ENCODE measurements at places on chromosomes 6 and 20.

DNA sequence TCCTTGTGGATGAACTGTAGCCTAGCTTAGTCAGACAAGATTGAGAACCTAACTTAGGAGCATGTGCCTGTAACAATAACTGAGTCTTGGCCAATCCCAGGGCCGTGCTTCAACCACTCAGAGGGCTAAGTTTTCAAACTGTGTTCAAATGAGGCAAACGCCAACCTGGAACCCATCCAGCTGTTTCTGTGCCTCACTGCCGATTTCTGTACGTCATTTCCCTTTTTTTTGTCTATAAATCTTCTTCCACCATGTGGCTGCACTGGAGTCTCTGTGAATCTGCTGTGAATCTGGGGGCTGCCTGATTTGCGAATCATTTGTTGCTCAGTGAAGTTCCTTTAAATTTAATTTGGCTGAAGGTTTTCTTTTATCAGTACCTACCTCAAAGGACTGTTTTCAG lies 115.0 kb upstream of the CHD6 start:
- no peak for DNase-seq

DNA sequence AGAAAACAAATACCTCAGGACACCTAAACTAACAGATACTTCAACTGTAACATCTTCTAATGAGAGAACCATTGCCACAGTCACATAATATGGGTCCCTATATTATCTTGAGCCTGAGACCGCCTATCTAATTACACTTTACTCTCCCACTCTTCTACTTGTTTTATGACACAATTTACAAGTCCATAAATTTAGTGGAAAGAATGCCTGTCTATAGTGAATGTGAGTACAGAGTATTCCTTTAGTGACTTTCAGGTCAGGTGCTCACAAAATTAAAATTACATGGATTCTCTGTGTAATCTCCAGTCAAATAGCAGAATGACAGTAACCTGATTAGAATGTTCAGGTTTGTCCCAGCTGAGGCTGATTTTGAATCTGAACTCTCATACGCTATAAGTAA lies 624.1 kb downstream of the PKHD1 start:
- no peak for DNase-seq

DNA sequence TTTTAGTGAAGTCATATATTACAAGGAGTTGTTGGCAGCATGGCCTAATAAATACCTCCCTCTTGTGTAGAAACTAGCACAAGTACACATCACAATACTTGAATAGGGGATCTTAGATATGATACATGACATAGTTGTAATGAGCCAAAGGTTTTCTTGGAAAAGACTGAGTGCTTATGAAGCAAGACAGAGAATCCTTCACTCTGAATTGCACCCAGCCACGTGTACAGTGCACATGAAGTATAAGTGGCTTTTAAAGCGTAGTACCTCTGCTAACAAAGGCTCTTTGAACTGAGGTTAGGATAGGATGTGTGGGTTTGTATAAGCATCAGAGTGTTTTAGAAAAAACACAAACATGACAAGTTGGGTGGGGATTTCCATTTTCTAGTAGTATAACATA lies 145.5 kb upstream of the STMND1 start:
- no peak for DNase-seq

DNA sequence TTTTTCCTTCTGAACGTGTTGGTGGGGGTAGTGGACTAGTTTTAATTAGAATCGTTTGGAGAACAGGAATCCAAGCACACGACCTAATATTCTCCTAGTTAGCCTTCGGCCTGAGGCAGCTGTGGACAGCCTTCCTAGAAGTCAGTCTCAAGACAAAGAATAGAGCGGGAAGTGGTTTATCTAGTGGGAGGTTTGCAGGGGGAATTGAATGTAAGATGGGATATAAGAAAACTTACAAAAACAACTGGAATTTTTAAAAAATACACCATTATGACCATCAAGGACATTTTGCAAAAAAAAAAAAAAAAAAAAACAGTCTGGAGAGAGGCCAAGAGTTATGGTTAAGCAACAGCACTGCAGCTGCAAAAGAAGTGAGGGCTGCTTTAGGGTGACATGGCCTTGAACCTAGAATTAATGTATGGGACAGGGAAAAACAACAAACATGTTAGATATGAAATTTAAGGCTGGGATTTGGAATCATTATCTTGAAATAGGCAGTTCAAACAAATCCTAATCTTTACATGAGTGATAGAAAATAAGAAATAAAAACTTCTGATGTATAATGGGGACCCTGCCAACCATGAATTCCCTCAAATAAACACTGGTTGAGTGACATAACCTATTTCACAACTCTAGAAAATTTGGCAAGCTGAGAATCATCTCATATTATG lies 40.2 kb downstream of the PLAGL1 start:
- no peak for DNase-seq

GRCh38 chr6:128208078-128208477 lies 307.2 kb upstream of the THEMIS start:
- DNase-seq: no peak

DNA sequence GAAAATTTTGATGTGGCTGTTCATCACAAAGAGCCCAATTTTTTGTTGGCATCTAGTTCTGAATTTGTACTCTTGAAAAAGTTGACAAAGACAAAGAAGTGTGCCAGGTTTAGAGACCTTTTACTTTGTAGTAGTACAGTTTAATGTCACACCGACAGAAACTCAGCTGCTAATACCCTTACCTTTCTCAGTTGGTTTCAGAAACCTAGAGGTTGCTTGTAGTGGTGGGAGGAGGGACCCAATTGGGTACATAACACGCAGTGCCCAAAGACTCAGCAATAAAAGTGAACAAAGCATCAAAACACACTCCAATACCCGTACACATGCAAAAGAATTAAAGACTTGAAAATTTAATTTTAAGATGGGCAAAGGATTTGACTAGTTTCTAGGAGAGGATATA lies 203.7 kb downstream of the CDKAL1 start:
- DNase-seq: no peak

- peak; percentile 36 for DNase-seq
These were observed 36.1 kb downstream of the NKX2-4 start for GRCh38 chr20:21361266-21361665.

DNA sequence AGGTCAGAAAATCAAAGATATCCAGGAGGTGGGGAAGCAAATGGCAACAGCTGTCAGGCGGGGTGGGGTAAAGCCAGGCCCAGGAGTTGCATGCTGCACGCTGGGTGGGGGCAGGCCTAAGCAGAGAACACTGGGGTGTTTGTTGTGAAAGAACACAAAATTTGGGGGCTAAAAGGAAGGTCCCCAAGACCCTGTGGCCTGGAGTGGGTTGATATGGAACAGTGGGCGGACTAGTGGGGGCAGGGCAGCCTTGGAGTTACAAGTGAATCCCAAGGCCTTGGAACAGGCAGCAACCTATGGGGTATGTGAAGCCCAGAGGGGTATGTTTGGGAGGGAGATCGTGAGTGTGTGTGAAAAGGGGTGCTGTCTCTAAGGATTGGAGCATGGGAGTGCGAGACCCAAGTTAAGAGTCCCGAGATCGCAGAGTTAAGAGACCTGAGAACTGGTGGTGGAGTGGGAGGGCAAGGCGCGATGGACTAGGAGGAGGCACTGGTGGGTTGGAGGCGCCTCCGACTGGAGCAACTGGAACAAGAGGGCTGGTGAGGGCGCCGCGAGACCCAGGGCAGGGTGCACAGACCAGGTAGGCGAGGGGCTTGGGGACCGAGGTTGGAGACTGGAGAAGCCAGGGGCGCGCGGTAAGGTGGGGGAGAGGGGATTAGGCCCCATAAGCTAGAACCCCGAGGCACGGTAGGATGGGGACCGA lies 658 bp downstream of the CUL7 start:
- no peak for DNase-seq

DNA sequence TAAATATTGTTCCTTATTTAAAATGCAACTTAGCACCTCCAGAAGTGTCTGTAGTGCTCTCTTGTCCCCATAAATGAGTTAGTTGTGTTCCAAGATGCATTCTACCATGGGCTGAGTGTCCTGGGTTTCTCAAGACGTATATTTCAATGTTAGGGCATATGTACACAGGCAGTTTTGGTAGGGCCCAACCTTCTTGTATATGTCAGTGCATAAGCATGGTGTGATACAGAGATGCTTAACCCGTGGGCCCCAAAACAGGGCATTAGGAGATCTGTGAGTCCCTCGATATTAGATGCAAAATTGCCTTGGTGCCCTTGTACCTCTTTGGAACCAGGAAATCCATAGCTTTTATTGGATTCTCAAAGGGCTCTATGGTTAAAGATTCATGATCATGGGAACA lies 91.5 kb upstream of the HIVEP1 start:
- DNase-seq: no peak

GRCh38 chr6:141290941-141291721 lies 841.6 kb upstream of the GJE1 start:
- DNase-seq: peak; percentile 16

DNA sequence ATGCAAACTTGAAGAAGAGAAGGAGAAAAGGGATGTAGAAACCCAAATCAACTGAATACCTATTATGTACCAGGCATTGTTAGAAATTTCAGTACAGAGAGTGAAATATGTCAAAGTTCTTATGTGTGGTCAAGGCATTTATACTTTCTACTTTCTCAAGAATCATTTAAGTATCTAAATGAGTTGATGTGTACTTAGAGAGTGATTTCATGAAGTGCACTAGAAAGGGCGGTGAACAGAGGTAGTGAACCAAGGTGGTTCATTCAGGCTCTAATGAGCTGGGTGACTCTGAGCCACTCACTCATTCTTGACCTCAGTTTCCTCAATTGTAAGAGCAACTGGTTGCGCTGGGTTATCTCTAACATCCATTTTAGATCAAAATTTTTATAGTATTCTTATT lies 3.3 kb downstream of the PDE7B start:
- no peak for DNase-seq

DNA sequence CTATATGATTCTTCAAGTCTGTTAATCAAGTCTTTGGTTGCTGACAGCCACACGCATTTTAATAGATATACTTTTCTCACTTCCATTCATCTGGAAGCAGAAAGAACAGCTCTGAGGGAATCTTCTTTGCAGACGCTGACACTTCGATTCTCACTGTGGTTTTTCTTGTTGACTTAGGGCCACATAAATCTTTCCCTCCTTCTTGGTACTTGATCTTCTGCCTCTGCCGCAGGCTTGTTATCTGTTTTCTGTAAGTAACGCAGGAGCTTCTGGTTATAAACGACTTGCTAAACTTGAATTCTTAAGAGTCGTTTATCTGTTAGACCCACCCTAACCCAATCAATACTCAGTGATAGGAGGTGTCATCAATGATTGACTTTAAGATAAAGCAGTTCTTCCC lies 268.8 kb upstream of the SULF2 start:
- DNase-seq: no peak

GRCh38 chr6:76552268-76552667 lies 479.8 kb upstream of the IMPG1 start:
- no peak for DNase-seq

- no peak for DNase-seq
These were observed 64.7 kb upstream of the MTHFD1L start for GRCh38 chr6:150800674-150801314.

GRCh38 chr6:53045891-53046673 lies 19.1 kb upstream of the FBXO9 start:
- DNase-seq: no peak

- DNase-seq: no peak
These were observed 204.7 kb upstream of the SLC35B3 start for GRCh38 chr6:8639928-8640649.

GRCh38 chr20:3710703-3711483 lies 1.5 kb downstream of the SIGLEC1 start:
- no peak for DNase-seq

DNA sequence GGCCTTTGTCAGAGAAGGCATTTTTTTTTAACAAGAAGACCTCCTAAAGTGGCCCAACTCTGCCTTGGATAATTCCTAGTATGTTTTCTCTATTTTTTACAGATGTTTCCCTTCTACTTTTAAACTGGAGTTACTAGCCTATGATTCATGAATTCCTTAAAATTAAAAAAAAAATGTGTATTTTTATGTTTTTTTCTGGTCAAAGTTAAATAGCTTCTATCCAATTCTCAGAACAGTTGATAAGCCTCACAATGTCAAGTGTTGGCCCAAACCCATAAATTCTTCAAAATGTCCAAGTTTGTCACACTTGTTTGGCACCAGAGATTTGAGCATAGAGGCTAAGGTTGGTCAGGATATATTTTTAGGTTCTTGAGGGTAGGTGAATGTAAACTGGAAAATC lies 64.0 kb downstream of the JAG1 start:
- no peak for DNase-seq

GRCh38 chr20:35796571-35796970 lies 24.8 kb downstream of the PHF20 start:
- DNase-seq: no peak

DNA sequence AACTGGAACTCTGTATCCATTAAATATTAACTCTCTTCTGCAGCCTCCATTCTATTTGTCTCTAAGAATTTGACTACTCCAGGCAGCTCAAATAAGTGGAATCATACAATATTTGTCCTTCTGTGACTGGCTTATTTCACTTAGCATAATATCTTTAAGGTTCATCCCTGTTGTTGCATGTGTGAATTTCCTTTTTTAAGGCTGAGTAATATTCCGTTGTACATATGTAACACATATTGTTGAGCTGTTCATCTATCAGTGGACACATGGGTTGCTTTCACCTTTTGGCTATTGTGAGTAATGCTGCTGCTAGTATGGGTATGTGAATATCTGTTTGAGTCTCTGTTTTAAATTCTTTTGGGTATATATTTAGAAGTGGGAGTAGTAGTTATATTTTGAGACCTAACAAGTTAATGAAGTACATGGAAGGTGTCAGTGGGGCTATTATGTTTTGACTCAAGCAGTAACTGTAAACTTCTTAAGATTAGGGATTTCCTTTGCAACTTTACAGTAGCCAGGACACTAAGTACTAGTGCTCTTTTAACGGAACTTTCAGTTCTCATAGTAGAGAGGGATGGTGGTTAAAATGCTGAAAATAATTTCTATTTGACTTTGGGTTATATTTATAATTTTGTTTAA lies 29.7 kb upstream of the TMEM217 start:
- DNase-seq: no peak

DNA sequence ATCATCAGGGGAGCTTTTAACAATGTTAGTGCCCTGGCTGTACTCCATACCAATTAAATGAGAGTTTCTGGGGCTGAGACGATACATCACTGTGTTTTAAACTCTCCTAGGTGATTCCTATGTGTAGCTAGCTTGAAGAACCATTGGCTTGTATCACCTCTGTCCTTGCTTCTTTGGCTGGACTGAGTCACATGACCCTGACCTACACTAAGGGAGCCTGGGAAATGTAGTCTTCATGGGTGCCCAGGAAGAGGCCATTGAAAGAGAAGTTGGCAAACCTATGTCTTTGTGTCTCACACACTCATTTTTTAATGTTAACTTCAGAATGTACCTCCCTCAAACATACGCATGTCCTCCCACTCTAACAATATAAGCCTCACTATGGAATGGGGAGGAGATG lies 506.6 kb downstream of the DHX35 start:
- no peak for DNase-seq

GRCh38 chr20:50271176-50271575 lies 80.5 kb downstream of the CEBPB start:
- no peak for DNase-seq

All from DMS153 (cell line).